ENCODE measurements at places on chromosomes 5 and 9. TPM values are rescaled to one million over a fixed set of nuclear protein-coding genes. Genes with fewer than 3 reads are reported as not detected.

Gene OTP
- not detected for total RNA-seq

Gene STKLD1
- 1.8 TPM for total RNA-seq

Gene ZFP62
- 13.9 TPM for total RNA-seq

Gene SLC6A3
- not detected for total RNA-seq

Gene GPRIN1
- 0.16 TPM for total RNA-seq

Gene ACTL7A
- total RNA-seq, result not detected

Gene NEUROG1
- total RNA-seq, result not detected

Gene RIGI
- 3.9 TPM for total RNA-seq
